ENCODE measurements at places on chromosomes 1 and 21. TPM values are rescaled to one million over a fixed set of nuclear protein-coding genes. Genes with fewer than 3 reads are reported as not detected.

SMPDL3B gene
- 0.60 TPM for total RNA-seq

FCRL5 gene
- not detected for total RNA-seq

ITPKB gene
- 18.7 TPM for total RNA-seq

GUCA2A gene
- not detected for total RNA-seq

PROX1 gene
- total RNA-seq = 86.7 TPM

EIF2D gene
- 34.2 TPM for total RNA-seq

RGS8 gene
- not detected for total RNA-seq

BSND gene
- not detected for total RNA-seq

OR6N1 gene
- not detected for total RNA-seq

PIK3R3 gene
- 11.7 TPM for total RNA-seq

MEX3A gene
- total RNA-seq = 3.4 TPM

ADAM15 gene
- total RNA-seq = 82.5 TPM

DIRAS3 gene
- 3.4 TPM for total RNA-seq

RIMKLA gene
- total RNA-seq = under 0.01 TPM

SERPINC1 gene
- not detected for total RNA-seq

ASTN1 gene
- total RNA-seq = not detected

KCNE2 gene
- total RNA-seq = not detected

C1orf21 gene
- 2.8 TPM for total RNA-seq

RNU1-3 gene
- total RNA-seq = under 0.01 TPM

HTR6 gene
- not detected for total RNA-seq

RAP1GAP gene
- total RNA-seq = under 0.01 TPM

CD55 gene
- total RNA-seq = 62.5 TPM

TAF13 gene
- 35.3 TPM for total RNA-seq

RAB25 gene
- total RNA-seq = not detected

CFAP107 gene
- not detected for total RNA-seq

FCRL1 gene
- not detected for total RNA-seq

CAPN8 gene
- total RNA-seq = not detected
